Nasal cavity respiratory epithelium epithelial cell of viscerocranial mucosa (primary cell): ENCODE measurements at places on chromosomes 12 and 14. TPM values are rescaled to one million over a fixed set of nuclear protein-coding genes. Genes with fewer than 3 reads are reported as not detected.

The SELPLG gene
- total RNA-seq: under 0.01 and 0.50 TPM in 2 replicates

The NOS1 gene
- under 0.01 and 3.1 TPM in 2 replicates for total RNA-seq

The TAS2R19 gene
- 0.34 and 7.6 TPM in 2 replicates for total RNA-seq

The CDK17 gene
- 49.9 and 56.3 TPM in 2 replicates for total RNA-seq

The AMDHD1 gene
- under 0.01 TPM in 1 of 2 replicates, not detected in the other for total RNA-seq

The PLCZ1 gene
- not detected in 2 replicates for total RNA-seq

The KITLG gene
- total RNA-seq: 53.8 and 76.2 TPM in 2 replicates
